ENCODE measurements at places on chromosomes 5 and 9.

- DNase-seq, result no peak
Measured at GRCh38 chr5:127567026-127567768, 49.8 kb downstream of the PRRC1 start.

GRCh38 chr9:129885018-129885669 lies 49.9 kb downstream of the USP20 start:
- DNase-seq, result no peak

DNA sequence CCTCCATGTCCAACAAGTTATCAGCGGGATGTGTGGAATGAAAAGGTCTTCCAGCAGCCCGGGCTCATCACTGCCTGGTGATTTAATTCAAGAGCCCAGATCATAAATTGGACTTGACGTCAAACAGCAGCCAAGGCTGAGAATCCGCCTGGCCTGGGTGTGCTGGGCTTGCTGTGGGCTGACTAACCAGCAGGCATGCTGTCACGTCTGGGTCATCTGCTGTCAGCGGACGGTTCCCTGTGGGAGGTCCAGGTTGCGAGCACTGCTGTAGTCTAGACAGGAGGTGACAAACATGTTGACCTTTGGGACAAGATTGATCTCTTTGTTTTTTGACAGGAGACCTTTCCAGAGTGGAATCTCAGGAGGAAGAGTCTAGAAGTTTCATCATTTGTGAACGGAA lies 289.7 kb downstream of the OSTF1 start:
- DNase-seq, result no peak

- DNase-seq, result no peak
Measured at GRCh38 chr5:7592910-7593309, 197.0 kb downstream of the ADCY2 start.

GRCh38 chr5:96835791-96836191 lies 28.0 kb upstream of the ERAP1 start:
- no peak for DNase-seq

DNA sequence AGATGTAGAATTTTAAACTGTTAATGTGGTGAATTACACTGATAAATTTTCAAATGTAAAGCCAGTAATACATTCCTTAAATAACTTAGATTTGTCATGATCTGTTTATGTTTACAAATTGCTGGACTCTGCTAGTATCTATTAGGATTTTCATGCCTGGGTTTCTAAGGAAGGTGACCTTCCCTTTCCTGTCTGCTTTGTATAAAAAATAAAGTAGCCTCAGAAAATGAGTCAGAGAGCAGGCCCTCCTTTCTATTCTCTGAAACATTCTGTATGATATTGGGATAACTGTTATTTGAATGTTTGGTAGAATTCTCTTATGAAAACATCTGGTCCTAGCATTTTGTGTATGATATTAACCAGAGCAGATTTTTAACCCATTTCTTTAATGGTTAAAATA lies 255.3 kb downstream of the SYK start:
- no peak for DNase-seq

GRCh38 chr5:157955541-157956172 lies 96.7 kb upstream of the CLINT1 start:
- DNase-seq, result peak; percentile 19

DNA sequence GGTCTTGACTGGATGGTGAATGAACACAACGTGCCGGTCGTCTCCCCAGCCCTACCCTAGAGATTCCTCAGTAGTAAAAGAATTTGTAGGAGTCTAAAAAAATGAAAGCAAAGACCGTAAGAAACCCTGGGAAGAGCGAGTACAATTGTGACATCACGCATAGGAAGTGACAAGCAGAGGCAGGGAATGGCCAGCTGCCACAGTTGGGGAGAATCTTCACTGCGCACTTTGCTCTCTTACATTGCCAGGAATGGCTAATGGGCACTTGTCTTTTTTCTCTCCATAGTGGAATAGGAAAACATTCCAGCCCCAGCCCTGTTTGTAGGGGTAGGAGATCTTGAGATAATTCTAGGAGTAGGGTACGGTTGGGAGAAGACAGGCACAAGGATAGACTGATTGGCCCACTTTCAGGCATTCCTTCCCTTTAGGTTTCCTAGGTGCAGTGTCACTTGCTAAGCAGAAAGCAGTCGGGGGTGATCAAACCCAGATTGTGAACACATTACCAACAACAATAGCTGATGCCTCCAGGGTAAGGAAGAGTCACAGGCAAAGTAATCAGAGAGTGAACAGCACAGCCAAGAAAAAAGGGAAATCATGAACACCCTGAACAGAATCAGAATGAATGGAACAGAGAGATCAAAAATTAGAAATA lies 302.7 kb downstream of the MAN2A1 start:
- no peak for DNase-seq

GRCh38 chr5:11037080-11037479 lies 276.0 kb upstream of the DAP start:
- DNase-seq, result no peak

DNA sequence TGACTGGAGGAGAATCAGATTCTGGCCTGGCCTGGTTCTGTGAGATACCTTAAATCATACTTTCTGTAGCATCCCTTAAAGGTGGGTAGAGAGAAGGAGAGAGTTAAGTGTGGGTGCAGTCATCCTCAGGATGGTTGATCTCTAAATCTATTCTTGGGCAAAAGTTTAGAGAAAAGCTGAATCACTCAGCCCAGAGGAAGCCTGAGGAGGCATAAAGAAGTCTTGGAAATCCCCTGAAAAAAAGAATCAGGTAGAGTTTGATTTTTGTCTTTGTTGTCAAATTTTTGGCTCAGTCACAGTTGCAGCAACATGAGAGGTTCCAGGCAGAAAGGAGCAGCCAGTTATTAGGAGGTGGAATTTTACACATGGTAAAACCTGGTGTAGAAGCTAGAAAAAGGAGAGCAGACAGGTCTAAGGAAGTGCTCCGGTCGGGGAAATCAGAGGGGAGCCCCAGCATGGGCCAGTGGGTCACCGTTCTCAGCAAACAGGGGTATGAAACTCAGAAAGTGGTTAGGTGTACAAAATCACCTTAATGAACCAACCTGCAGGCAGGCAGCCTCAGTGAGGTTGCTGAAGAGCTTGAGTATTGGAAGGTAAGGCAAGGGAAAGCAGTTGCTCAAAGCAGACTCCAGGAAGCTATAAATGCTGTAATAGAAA lies 116.2 kb upstream of the CNTLN start:
- DNase-seq, result no peak

DNA sequence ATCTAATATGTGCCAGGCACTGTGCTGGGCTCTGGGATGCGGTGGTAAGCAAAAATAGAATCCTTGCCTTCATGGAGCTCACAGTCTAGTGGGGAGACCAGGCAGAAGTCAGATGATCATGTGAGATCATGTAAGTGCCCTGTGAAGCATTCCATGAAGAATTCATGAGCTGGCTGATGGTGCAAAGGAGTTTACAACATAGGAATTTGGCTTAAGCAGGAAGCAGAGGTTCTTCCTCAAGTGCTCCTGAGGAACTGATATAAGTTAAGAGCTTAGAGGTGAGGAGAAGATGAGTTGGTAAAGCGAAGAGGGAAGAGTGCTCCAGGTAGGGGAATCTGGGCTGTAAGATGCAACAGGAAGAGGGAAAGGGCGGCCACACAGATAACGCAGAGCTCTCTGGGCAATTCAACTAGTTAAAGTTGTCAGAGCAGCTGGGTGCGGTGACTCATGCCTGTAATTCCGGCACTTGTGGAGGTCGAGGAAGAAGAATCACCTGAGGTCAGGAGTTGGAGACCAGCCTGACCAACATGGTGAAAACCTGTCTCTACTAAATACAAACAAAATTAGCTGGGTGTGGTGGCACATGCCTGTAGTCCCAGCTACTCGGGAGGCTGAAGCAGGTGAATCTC lies 78.5 kb upstream of the SPATA31D4 start:
- DNase-seq, result no peak

DNA sequence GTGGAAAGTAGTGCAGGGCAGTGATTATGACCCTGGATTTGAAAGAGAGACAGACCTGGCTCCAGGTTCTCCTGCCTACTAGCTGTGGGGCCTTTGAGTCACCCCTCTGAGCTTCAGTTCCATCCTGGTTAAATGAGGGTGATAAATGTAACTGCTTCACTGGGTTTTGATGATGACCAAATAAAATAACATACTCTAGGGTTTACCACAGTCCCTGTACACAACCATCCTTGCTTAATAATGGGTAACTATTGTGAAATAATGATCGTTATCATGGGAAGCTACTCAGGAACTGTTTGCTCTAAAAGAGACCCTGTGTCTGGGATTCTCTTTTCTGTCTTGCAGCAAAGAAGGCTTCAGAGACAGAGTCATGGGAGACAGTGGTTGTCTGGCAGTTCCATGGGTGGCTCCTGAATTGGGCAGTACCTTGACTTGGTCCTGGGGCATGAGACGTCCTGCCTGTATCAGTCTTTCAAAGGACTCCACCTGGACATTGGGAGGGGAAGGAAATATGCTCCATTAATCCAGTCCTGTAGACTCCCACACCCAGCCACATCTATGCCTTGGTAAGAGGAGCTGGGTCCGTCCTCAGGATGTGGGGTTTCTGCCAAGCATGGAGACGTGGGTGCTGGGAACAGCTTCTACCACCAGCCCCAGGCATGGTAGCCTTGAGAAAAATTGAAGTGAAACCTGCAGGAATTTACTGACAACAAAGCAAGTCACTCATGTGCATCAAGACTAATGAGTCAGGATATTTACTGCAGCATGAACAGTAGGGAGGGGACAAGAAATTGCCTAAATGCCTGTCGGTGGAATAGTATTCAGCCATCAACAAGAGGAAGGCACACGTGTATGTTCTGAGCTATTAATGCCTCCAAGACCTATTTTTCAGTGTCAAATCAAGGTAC lies 23.4 kb downstream of the AKNA start:
- DNase-seq, result peak; percentile 98

DNA sequence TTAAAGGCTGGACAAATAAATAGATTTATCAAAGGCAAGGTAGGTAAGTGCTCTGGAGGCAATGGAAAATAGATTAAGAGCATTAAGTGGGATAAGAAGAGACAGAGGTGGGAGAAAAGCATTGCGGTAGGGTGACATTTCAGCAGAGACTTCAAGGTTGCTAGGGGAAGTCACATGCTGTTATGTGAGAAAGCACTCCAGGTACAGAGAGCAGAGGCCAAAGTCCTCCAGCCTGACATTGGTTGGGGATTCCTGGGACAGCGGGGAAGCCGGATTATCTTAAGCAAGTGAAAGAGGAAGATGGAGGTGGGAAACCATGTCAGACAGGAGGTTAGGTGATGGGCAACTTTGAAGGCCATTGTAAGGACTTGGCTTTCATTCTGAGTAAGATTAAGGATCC lies 1222.9 kb downstream of the PTPRD start:
- DNase-seq, result no peak

- no peak for DNase-seq
Measured at GRCh38 chr5:168706655-168707069, 127.5 kb upstream of the PANK3 start.

- DNase-seq, result no peak
Measured at GRCh38 chr5:133930813-133931090, 37.7 kb downstream of the C5orf15 start.

GRCh38 chr9:92711844-92712243 lies 41.9 kb upstream of the IPPK start:
- DNase-seq, result no peak
